Daoy (cell line): ENCODE measurements at places on chromosomes 3 and 15. TPM values are rescaled to one million over a fixed set of nuclear protein-coding genes. Genes with fewer than 3 reads are reported as not detected.

DNA sequence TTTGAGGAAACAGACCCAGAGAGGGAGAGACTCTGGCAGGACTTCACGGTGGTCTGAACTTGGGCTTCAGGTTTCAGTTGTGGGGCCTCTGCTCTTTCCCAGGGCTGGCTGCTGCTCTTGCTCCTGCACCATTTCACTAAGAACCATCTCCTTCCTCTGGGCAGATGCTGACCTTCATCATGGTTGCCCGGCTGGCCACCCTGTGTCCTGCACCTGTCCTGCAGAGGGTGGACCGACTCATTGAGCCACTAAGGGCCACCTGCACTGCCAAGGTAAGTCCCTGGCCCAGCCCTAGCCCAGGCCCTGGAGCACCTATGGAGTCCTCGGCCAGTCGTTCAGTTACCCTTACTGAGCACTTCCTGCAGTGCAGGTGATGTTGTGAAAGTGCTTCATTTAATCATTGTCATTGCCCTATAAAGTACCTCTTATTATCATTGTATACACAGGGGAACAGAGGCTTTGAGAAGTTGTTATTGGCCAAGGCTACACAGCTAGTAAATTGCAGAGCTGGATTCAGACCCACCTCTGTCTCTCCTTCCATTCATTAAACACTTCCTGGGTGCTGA is 10.0 kb downstream of the RPL32 start:
- DNase-seq = no peak

Gene UBA3
- 59.1 and 71.0 TPM in 2 replicates for total RNA-seq

Gene NEIL1
- total RNA-seq = not detected in 2 replicates

GRCh38 chr15:78000091-78000926 is 77.2 kb downstream of the TBC1D2B start:
- peak; percentile 77 for DNase-seq

DNA sequence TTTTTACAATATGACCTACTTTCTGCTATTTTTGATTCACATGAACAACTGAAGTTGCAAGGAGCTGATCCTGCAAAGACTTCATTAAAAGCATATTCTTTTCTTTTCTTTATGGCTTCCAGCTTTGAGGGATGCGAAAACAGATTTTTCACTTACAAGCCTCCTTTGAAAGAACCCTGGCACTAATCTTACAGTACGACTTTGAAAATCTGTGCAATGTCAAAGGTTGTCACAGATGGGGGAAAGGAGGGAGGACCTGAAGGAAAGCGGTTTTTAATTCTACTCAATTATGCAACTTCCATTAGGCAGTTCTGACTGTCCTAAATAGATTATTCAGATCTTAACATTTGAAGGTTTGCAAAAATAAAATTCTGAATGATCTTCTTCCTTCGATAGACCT is 130.5 kb downstream of the TNIK start:
- no peak for DNase-seq

DNA sequence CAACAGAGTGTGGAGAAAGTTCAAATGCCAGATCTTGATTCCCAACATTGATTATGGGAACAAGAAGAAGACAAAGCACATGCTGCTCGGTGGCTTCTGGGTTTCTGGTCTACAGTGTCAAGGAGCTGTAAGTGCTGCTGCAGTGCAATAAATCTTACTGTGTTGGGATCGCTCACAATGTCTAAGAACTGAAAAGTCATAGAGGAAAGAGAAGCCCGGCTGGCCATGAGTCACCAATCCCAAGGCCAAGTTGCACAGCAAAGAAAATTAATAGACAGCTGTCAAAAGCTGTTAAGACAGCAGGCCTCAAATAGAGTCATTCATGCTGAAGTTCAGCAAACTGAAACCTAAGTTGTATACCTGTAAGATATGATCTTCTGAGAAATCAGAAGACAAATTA is 33.2 kb upstream of the SPPL2A start:
- DNase-seq = no peak

Gene SCAANT1
- total RNA-seq = not detected in 2 replicates

DNA sequence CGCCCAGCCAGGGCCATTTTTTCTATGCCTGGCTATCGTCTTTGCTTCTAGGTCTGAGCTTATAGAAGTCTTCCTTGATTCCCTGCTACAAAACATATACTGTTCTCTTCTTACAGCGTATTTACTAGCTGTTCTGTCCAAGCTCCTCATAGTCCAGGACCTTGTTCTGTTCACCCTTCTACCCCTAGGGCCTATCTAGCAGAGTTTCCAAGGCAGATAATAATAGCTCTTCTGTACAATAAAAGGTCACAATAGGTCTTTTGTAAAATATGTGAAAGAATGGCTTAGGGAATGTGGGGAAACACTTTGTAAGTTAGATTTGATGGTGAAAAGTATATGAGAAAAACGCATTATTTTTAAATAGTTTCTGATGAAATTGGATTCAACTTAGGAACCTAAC is 158.2 kb downstream of the P3H2 start:
- no peak for DNase-seq

Gene UNC13C
- total RNA-seq = 0.09 and 0.11 TPM in 2 replicates

Gene CMTM8
- total RNA-seq = 1.1 and 3.7 TPM in 2 replicates

GRCh38 chr3:172101107-172101506 is 61.7 kb downstream of the FNDC3B start:
- DNase-seq = no peak

Gene ADCY5
- total RNA-seq = 0.06 TPM in 1 of 2 replicates, not detected in the other

Gene TARS3
- total RNA-seq = 6.2 and 12.7 TPM in 2 replicates

Gene ITGA11
- 6.4 and 11.4 TPM in 2 replicates for total RNA-seq

Gene DLL4
- not detected in 2 replicates for total RNA-seq

GRCh38 chr3:9695746-9696145 is 7.9 kb upstream of the CPNE9 start:
- DNase-seq = no peak

Gene SERPINI2
- not detected in 2 replicates for total RNA-seq

Gene CLDN11
- 14.9 and 15.8 TPM in 2 replicates for total RNA-seq

DNA sequence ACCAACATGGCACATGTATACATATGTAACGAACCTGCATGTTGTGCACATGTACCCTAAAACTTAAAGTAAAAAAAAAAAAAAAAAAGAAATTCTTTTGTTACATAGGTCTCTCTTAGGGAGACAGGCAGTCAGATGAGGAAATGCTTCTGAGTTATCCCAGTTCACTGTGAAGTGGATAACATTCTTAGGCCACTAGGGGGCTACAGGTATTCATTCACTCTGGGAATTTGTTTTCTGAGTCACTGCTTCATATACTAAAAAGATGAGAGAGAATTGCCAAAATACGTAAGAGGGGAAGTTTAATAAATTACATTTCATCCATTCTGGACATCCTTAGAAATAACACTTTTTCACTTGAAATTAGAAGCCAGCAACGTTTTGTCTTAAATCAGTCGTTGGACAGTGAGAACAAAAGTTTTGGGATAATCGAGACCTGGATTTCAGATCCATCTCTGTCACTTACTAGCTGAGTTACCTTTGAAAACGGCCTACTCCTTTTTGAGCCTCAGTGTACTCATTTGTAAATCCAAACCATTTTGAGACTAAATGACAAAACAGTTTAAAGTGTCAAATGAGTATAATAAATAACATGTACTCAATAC is 738.4 kb upstream of the ALCAM start:
- peak; percentile 13 for DNase-seq

Gene FOXL2NB
- total RNA-seq = 4.1 and 7.2 TPM in 2 replicates

Gene MSL2
- 5.1 and 24.9 TPM in 2 replicates for total RNA-seq

GRCh38 chr3:188062216-188062615 is 91.7 kb upstream of the LPP start:
- DNase-seq = no peak

Gene TRNT1
- total RNA-seq = 21.8 and 29.6 TPM in 2 replicates

Gene MASP1
- not detected in 2 replicates for total RNA-seq

Gene ITIH3
- total RNA-seq = not detected in 2 replicates

DNA sequence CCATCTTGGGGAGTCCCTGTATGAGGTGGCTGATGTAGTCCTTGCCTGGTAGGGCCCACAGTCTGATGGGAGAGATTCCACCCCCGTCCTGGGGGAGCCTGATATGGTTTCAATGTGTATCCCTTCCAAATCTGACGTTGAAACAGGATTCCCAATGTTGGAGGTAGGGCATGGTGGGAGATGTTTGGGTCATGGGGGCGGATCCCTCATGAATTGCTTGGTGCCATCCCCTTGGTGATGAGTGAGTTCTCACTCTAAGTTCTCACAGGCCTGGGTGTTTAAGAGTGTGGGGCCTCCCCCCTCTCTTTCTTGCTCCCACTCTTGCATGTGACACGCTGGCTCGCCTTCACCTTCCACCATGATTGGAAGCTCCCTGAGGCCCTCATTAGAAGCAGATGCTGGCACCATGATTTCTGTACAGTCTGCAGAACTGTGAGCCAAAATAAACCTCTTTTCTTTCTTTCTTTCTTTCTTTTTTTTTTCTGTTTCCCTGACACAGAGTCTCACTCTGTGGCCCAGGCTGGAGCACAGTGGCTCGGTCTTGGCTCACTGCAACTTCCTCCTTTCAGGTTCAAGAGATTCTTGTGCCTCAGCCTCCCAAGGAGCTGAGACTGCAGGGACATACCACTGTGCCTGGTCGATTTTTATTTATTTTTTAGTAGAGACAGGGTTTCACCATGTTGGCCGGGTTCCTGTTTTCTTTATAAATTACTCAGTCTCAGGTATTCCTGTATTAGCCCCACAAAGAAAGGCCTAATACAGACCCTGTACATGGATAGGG is 28.6 kb downstream of the ITGA11 start:
- no peak for DNase-seq

GRCh38 chr15:39942101-39942752 is 8.3 kb downstream of the EIF2AK4 start:
- no peak for DNase-seq

DNA sequence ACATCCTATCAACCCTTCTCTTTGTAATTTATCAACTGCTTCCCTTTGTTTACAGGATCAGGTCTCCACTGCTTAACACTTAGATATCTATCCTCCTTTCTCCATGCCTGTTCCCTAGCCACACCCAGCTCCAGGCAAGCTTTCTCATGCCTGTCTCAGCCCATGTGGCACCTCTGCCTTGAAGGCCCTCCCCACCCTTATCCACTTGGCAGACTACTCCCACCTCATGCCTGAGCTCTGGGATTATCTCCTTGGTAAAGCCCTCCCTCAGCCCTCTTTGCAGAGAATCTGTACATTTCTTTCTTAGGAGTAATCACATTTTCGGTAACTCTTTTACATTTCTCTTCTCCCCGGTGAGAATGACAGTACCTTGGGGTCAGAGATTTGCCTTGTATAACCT is 96.0 kb downstream of the ATP1B3 start:
- no peak for DNase-seq

DNA sequence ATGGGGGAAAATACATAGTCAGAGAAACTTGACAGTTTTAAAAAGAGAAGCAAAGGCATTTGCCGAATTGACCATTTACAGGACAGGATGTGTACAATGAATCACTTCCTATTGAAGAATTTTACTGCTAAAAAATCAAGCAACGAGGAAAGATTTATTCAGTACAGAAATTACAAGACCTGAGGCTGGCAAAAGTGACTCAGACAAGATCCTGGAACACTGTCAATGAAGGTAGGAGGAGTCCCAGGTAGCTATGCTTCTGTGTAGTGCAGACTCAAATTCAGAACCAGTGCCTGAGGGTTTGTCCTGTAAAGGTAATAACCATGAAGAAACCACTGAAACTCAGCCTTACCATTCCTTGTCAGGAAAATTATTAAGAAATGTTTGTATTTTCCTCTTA is 120.9 kb downstream of the ZMAT3 start:
- no peak for DNase-seq
